Activated CD4-positive, alpha-beta T cell treated with anti-CD3 and anti-CD28 coated beads for 4 hours (primary cell): ENCODE measurements at places on chromosomes 3 and 15.

GRCh38 chr3:152204218-152204617 is 64.5 kb upstream of the MBNL1 start:
- DNase-seq, result no peak

GRCh38 chr15:51342227-51342999 is 958 bp downstream of the GLDN start:
- DNase-seq, result no peak

- no peak for DNase-seq
Observed at GRCh38 chr3:101902041-101902440, 52.7 kb downstream of the NFKBIZ start.

DNA sequence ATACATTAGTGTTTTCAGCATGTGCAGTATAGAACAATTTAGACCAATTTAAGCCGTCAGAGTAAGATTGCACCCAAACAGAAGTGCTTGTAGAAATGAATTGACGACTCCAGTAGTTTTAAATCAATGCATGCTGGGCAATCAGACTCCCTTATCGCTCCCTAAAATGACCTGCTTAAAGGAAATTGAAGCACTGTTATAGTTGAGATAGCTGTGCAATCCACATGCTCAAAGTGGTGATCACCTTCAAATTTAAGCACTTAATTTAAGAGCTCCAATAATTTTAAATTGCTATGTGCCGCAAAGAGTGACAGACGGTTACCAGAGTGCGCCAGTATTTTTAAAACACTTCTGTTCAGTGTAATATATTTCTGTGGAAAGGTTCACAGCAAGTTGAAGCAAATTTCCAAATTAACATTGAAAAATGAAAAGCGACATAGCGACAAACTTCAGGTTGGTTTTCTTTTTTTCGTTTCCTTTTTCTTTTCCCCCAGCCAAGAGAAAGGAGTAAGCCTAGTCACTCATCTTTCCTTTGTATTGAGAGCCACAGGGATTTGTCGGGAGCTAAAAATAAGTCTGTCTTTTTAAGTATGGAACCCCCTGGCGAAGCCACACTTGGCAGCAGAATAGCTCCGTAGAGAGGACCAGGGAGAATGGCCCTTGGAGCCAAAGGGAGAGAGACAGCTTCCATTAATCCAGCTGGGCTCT is 436.4 kb upstream of the RBMS3 start:
- DNase-seq, result no peak

- peak; percentile 49 for DNase-seq
Observed at GRCh38 chr3:190585805-190586630, 72.1 kb downstream of the IL1RAP start.

DNA sequence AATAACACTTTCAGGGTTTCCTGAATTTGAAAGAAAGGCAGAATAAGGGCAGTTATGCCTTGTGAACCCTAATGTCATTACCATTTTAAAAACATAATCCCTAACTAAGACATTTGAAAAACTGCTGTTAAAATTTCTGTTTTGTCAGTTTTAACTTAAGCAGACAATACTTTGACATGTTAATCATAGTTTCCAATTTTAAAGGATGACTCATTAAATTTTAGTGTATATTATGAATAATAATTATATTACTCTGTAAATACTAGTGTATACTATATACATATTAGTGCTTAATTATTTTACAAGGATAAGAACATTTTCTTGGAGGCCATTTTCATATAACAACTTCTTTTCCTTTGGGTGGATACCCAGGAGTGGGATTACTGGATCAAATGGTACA is 553.1 kb upstream of the BCHE start:
- DNase-seq, result no peak

- DNase-seq, result no peak
Observed at GRCh38 chr3:186132487-186132886, 23.6 kb upstream of the ETV5 start.

- no peak for DNase-seq
Observed at GRCh38 chr15:98438907-98439306, 209.4 kb upstream of the IGF1R start.
